CD4-positive, alpha-beta T cell treated with Interleukin-6 for 4 hours (primary cell): ENCODE measurements at places on chromosomes 7 and 10.

DNA sequence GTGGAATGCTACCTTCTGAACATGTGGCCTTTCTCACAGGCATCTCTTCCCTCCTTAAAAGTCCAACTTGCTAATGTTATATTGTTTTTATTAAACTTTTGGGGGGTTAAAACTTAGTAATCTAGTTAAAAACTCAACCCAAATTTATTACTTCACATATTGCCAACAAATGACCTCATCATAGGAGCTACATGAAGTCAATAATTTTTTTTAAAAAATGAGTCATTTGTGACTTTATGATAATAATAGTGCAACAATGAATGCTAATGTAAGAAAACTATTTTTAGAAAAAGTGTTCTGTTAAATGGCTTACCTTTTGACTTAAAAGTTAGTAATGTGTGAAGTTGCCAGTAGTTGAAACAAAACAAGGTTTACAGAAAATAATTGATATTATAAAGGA, 325.9 kb upstream of the FZD1 start:
- DNase-seq: no peak

- no peak for DNase-seq
Measured at GRCh38 chr10:11076221-11076620, 58.5 kb downstream of the CELF2 start.

DNA sequence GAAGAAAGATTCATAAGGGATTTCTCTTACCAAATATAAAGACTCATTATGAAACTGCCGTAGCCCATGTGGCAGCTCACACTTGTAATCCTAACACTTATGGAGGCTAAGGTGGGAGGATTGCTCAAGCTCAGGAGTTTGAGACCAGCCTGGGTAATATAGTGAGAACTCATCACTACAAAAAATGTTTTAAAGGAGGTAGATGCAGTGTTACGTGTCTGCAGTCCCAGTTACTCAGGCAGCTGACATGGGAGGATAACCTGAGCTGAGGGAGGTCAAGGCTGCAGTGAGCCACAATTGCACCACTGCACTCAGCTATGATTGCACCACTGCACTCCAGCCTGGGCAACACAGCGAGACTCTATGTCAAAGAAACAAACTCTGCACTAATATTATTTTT, 18.1 kb upstream of the DNA2 start:
- DNase-seq: no peak

GRCh38 chr7:75531359-75531821, 39.3 kb downstream of the SPDYE5 start:
- DNase-seq: no peak

DNA sequence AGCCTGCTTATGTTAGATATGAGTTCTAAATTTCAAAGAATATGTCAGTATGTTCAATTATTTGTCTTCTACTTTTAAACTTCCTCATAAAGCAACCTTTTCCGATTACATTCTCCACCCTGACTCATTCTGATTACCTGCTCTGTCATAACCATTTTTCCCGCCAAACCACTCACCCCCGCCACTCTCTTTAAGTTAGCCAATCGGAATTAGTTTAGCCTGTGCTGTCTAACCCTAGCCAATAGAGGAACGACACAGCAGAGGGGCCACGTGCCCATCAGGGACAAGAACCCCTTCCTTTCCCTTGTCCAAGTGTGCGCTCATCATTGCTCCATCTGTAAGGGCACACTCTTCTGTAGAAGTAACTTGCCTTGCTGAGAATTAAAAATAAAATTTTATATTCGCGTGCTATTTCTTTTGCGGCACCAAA, 91.4 kb downstream of the CCDC71L start:
- DNase-seq: no peak

- DNase-seq: no peak
Measured at GRCh38 chr7:71804256-71804655, 607.9 kb downstream of the CALN1 start.

DNA sequence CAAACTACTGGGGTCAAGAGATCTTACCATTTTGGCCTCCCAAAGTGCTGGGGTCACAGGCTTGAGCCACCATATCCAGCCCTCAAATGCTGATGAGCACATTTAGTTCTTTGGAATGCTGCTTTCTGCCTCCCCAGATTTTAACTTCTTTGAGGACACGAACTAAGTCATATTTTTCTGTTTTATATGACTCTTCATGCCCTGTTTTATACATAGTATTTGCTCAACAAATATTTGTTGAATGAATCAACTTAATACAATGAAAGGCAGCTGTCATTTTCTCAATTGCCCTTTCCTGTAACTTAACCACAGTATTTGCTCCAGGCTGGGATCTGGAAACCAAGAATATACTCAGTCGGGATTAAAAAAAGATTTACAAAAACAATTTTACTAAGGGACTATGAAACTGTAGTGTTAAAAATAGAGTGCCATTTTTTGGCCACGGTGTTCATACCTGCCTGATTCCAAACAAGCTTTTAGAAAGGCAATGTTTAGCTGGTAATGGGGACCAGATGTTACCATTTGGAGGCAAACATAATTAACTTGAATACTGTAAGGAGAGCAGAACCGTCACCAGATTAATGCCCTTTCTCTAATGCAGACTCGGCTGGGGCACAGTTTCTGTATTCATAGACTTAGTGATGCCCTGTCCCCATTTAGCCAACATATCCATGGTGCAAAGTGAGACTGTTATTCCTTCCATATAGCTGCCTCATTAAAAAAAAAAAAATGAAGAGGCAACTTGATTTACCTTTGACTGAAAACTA, 117.6 kb downstream of the NRP1 start:
- no peak for DNase-seq

GRCh38 chr10:44278837-44279324, 106.0 kb downstream of the CXCL12 start:
- DNase-seq: no peak

GRCh38 chr7:158868764-158869410, 12.5 kb downstream of the DYNC2I1 start:
- no peak for DNase-seq

DNA sequence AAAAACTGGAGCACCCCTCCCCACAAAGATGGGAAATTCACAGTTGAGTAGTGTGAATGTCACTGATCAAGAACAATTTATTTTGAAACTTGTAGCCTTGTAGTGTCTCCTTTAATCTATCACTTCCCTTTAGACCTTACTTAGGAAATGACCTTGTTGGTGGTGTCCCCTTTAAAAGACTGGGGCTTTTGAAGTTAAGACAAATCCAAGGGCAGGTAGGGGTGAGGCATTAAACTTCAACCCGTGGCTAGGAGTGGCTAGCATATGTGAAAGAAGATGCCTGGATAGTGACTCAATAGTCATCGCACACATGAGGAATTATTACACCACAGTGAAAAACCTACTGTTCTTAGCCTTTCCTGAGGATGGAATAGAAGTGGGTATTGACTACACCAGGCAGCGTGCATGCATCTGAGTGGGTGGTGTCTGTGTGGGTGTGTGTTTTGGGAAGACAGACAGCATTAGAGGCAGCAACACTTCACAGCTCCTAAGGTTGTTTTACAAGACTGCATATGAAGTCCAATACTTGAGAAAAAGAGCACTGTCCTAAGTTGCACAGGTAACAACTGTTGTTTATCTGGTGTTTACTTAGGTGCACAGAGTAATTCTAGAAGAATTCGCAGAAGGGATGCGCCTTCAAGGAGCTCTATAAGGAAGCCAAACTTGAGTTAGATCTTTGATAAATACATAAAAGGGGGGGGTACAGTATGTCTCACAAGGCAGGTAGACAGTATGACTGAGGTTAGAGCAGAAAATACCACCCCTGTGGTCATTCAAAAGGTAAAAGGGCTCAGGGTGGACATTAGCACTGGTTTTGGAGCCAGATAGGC, 32.9 kb downstream of the ABLIM1 start:
- no peak for DNase-seq

DNA sequence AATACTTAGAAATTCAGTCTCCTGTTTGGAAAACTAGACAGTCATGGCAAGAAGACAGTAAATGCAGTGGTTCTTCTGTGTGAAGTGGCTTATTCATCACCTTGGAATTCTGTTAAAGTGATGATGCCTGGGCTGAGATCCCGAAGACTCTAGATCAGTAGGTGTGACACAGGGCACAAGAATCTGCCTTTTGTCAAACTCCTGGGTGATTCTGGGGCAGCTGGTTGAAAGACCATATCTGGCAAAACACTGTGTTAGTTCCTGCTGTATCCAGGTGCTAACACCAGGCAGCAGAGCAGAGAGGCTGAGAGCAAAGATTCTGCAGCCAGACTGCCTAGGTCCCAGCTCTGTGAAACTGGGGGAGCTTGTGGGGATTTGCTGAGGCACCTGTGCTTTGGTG, 26.5 kb downstream of the MRC1 start:
- DNase-seq: no peak

DNA sequence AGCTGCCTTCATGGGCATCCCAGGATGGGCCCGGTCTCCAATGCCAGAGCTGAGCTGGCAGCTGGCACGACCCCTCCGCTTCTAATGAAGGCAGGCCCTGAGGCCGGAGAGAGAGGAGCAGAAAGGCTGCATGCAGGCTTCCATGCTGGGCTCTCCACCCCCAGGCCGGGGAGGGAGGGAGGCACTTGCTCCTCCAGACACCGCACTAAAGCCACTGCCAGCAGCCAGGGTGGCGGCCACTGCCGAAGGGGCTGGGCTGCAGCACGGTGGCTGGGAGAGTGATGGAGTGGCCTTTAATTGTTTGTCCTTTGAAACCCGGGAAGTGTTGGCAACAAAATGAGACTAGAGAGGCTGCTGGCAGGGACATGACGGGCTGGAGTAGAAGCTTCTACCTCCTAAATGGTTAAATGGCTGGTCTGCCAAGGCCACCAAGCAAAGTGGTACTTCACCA, 236.5 kb downstream of the SKAP2 start:
- no peak for DNase-seq
